Renal cortex interstitium (tissue), 15 donors: ENCODE measurements at places on chromosomes 3 and 15. TPM values are rescaled to one million over a fixed set of nuclear protein-coding genes. Genes with fewer than 3 reads are reported as not detected.
A peak's percentile ranks its signal among the peaks of the same experiment; 100 is the strongest.

Gene TM6SF1
- polyA plus RNA-seq: 1.2 TPM

Gene CXCR6
- polyA plus RNA-seq: 0.23 TPM

DNA sequence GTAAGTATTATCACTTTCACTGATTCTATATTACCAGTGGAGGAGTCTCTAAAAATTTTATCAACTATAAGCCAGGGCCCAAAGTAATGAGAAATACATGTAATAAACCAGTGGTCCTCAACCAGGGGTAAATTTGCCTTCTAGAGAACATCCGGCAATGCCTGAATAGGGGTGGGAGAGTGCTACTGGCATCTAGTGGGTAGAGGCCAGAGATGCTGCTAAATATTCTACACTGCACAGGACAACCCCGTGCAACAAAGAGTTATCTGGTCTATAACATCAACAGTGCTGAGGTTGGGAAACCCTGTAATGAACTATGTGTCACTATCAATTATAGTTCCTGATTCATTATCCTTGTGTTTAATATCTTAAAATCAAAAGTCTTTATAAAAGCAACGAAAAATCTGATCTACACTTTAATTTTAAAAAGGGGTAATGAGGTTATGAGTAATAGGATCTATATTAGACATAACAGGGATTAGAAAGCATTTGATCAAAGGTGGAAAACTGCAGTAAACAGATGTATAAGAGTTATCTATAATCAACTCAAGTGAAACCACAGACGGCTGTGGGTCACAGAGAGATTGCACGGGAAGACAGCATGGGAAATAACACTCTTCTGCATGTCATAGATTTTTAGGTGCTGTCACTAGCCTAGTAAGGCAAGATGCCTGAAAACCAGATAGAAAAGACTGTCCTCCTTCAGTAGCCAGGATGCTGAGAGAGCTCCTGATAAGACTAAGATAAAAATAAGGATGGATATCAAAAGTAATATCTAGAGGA lies 2.0 kb downstream of the LYSMD2 start:
- no peak for DNase-seq

Gene GOLGA8G
- polyA plus RNA-seq: 0.03 TPM

GRCh38 chr15:84829428-84829827 lies 12.3 kb downstream of the ALPK3 start:
- no peak for DNase-seq

Gene DPPA2
- 0.92 TPM for polyA plus RNA-seq

GRCh38 chr3:10723991-10724390 lies 92.0 kb upstream of the SLC6A11 start:
- DNase-seq: no peak

- DNase-seq: no peak
Observed at GRCh38 chr15:67931861-67932260, 92.0 kb upstream of the RNU6-1 start.

GRCh38 chr3:52931328-52931727 lies 34.0 kb upstream of the STIMATE start:
- DNase-seq: no peak

Gene PLSCR5
- polyA plus RNA-seq: not detected

Gene MED12L
- 2.6 TPM for polyA plus RNA-seq

Gene VGLL3
- polyA plus RNA-seq: 4.0 TPM

GRCh38 chr15:89230277-89230676 lies 8.9 kb upstream of the RLBP1 start:
- no peak for DNase-seq

DNA sequence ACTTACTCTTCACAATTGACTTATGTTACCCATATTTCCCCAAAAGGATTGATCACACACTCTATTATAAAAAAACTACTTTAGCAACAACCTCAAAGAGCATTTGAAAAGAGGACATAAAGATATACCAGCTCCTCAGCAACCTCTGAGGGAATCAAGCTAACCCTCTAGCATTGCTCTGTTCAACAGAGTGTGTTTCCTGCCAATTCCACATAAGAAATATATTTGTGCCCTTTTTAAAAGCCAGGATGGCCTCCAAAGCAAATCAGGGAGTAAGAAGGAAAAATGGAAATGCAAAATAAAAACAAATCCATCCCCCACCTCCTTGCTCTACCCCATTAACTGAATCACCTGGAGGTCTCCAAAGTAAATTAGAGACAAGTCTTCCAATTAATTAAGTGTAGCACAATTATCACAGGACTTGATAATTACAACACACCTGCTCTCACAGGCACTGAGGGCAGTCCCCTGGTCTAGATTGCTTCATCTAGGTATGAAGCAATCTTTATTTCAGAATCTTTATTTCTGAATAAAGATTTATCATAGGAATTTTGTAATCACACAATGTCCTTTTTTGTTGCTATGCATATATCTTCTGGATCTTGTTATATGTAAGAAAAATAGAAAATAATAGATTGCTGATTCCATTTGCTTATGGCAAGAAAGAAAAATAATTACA lies 34.8 kb downstream of the GPR176 start:
- DNase-seq: no peak

Gene MBD4
- polyA plus RNA-seq: 43.2 TPM

Gene ROBO2
- 89.9 TPM for polyA plus RNA-seq

GRCh38 chr15:69706353-69707097 lies 253.9 kb downstream of the RPLP1 start:
- no peak for DNase-seq

DNA sequence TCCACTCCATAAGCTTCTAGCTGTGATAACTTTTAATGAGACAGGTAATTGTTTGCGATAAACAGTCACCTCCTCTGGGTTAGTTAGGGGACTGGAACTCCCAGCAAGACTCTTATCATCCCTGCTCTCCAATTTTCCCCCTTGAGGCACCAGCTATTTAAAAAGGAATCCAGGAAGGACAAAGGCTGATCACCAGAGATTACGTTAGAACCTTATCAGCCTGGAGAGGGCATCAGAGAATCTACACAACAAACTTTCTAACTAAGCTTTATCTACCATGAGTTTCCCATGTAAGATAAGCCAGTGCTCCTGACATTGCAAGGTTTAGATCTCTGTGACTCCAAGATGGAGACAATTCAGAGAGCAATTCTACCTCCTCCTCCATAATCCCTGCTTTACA lies 31.3 kb downstream of the GPR176 start:
- DNase-seq: no peak

GRCh38 chr15:66502491-66502890 lies 2.2 kb downstream of the RPL4 start:
- DNase-seq: no peak

DNA sequence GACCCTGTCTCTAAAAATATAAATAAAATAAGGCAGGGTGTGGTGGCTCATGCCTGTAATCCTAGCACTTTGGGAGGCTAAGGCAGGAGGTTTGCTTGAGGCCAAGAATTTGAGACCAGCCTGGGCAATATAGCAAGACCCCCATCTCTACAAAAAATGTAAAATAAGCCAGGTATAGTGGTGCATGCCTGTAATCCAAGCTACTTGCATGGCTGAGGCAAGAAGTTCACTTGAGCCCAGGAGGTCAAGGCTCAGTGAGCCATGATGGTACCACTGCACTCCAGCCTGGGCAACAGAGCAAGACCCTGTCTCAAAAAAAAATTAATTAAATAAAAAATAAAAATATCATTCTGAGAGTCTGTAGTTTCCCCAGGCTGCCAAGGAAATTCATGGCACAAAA lies 4.1 kb upstream of the JAGN1 start:
- DNase-seq: no peak

DNA sequence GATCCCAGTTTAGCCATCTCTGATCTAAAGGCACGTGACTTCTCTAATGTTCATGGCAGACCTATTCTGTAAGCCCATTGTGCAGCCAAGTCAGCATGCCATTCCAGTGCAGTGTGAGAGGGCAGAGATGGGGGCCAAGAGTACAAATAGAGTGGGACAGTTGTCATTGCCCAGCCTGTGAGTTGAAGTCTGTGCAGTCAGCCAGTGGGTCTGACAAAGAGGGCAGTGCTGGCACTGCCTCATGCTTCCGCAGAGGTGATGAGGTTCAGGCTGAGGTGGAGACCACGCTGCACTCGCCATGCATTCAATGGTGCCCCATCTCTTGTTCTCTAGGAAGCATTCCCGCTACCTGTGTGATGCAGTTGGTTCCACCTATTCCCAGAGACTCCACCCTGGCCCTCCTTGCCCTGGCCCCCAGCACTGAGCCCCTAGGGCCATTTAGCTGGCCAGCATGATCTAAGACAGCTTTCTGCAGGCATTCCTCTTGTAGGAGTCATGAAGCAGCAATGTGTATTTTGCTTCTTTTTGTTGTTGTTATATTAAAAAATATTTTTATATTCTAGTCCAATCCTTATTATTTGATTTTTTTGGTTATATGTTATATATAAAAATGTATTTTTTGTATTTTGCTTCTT lies 3.7 kb downstream of the MRAS start:
- DNase-seq: no peak

- no peak for DNase-seq
Observed at GRCh38 chr3:34891941-34892340, 747.4 kb upstream of the ARPP21 start.

- no peak for DNase-seq
Observed at GRCh38 chr3:172340583-172340982, 107.7 kb downstream of the GHSR start.

DNA sequence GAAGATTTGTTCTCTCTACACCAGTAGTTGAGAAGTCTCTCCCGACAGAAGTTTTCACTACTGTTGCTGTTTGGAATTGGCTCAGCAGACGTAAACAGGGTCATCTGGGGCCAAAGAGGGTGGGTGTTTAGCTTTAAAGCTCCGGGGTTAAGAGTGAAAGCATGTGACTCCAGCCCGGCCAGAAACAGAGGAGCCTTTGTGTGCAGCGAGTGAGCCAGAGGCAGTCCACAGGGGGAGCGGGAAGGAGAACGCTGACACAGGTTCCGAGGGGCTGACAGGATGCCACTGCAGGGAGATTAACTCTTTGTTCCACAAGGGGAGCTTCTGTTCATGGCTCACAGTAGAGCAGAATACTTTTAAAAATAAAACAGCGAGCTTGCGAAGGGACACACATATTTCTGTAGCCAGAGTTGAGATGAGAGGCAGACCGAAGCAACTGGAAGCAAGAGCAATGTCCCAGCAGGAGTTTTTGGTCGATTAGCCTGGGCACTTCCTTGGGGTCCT lies 26.9 kb downstream of the BMF start:
- DNase-seq: peak; percentile 77

- no peak for DNase-seq
Observed at GRCh38 chr3:63918321-63918720, 6.1 kb upstream of the SCAANT1 start.

GRCh38 chr3:129892486-129892856 lies 1.0 kb downstream of the TMCC1 start:
- no peak for DNase-seq

Gene NME9
- 1.8 TPM for polyA plus RNA-seq

DNA sequence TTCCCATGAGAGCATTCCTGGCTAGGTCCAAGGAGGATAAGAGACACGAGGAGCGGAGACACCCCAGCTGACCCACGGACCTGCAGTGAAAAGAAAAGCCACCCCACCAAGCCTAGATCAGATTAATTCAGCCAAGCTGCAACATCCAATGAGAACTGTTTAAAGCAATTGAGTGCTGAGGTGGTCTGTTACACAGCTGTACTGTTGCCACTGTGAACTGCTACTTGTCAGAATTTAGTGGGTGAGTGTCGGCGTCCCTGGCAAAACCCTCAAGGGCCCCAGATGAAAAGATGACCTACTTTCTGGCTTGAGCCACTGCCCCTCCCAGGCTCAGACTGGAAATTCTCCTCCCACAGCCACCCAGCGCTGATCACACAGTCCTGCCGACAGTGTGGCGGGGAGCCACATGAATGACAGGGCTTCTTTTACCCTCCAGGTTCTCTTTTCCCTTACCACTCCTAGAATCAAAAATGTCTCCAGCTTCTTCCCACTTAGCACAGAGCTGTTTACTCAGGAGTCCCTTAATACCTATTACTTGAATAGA lies 26.4 kb upstream of the KBTBD12 start:
- no peak for DNase-seq

Gene OIP5
- polyA plus RNA-seq: 10.5 TPM

GRCh38 chr15:70632491-70633102 lies 130.8 kb downstream of the UACA start:
- no peak for DNase-seq

DNA sequence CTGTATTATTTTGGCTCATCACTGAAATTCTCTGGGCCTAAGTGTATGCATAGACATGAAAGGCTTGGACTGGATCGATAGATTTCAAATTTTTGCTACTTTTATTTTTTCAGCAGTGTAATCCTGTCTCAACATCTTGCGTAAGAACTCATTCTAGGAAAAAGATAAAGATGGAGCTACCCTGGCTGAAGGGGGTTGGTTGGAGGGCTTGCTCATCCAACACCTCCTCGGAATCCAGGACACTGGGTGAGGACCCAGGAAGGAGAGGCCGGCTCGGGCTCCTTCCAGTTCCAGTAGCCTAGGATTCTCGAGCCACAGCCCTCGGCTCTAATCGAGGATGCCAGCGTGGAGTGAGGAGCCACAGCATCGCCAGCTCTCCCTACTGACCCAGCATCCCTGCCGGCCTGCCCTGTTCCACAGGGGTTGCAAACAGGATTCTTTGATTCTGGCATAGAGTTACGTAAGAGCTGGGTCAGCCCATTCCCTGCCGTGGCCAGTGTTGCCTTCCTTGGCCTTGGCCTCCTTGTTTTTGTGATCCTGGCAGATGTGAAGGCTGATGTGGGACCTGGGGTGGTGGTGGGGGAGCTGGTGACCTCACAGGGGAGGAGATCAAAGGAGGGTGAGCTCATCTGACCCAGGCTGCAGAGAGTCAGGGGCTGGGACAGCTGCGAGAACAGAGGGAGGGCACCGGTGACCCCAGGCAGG lies 149.5 kb downstream of the ALDH1A2 start:
- DNase-seq: no peak

GRCh38 chr15:45962733-45963132 lies 327.9 kb downstream of the SQOR start:
- no peak for DNase-seq

DNA sequence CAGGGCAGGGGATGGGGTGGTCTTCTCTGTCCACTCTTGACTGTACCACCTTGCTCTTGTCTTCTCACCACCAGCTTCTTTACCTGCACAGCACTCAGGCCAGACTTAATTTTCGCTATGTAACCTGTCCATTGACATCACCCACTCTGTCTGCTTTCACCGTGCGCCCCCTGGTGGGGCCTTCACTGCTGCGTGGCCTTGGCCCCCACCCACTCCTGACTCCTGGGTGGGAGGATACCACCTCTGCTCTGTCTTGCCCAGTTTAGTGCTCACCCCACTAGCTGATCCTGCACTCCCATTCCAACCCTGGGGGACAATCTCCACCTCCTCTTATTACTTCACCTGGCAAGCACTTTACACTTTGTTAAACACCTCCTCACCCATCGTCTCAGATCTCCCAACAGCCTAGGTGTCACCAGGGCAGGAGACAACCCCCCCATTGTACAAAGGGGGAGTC lies 17.7 kb downstream of the PTH1R start:
- DNase-seq: no peak
